NCI-H1105 (cell line): ENCODE measurements at places on chromosomes 2 and 18.

GRCh38 chr2:135875491-135876065 is 665 bp downstream of the MCM6 start:
- peak; percentile 34 for DNase-seq

DNA sequence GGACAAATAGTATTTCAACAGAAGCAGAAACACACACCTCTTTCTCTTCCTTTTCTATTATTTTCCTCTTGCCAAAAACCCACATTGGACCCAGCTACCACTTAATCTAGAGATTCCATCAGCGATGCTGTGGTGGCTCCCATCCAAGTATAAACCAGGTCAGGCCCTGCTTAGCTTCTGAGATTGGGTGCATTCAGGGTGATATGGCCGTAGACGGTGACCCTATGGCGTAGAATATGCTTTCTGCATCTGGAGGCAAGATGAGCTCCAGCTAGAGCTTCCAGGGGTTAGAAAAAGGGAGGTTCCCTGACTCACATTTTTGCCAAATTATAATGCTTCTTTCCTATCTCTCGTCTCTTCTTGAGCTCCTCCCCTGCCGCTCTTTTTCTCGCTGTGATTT is 66.5 kb downstream of the TNP1 start:
- no peak for DNase-seq

DNA sequence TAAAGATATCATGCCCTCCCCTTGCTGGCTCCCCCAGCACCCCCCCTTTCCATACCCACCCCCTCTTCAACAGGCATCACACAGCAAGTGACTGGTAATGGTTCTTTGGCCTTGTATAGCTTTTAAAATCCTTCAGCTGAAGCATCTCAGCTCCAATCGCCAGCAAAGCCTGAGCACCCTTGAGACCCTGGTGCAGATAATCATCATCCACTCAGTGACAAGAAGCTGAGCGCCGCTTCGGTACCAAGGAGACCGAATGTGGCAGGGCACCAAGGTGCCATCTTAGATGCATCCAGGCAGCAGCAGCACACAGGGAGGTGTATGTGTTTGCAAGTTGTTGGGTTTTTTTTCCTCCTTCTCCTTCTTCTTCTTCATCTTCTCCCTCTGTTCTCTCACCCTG is 232.7 kb downstream of the BCL11A start:
- DNase-seq = no peak

DNA sequence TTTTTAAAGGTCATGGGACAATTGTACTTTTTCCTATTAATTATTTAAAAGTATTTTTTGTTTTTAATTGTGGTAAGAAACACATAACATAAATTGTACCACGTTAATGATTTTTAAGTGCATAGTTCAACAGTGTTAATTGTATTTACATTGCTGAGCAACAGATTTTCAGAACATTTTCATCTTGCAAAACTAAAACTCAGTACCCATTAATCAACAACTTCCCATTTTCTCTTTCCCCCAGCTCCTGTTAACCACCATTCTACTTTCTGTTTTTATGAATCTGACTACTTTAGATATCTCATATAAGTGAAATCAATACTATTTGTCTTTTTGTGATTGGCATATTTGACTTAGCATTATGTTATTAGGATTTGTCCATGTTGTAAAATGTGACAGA is 483.9 kb upstream of the ZNF804A start:
- DNase-seq = no peak

DNA sequence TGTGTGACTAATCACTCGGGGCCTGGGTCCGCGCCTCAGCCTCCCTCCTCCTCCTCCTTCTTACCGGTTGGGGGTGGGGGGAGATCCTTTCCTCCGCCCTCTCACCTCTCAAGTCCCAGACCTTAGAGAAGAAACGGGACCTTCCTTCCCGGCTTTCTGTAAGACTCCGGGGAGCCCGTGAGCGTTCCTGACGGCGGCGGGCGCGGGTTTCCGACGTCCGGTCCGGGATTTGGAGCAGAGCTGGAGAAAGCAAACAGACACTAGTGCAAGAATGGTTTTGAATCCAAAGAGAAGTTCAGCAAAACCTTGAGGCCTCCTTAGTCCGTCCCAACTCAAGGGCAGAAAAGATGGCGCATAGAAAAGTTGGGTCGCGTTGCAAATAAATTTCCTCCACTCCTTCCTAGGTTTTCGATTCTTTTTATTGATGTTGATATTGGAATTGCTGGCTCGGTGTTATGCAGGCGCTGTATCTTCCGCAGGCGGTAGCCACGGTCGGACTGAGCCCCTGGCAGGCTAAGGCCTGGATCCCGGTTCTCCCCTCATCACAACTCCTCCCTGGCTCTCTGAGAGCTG is 2.0 kb downstream of the DLX1 start:
- DNase-seq = no peak

DNA sequence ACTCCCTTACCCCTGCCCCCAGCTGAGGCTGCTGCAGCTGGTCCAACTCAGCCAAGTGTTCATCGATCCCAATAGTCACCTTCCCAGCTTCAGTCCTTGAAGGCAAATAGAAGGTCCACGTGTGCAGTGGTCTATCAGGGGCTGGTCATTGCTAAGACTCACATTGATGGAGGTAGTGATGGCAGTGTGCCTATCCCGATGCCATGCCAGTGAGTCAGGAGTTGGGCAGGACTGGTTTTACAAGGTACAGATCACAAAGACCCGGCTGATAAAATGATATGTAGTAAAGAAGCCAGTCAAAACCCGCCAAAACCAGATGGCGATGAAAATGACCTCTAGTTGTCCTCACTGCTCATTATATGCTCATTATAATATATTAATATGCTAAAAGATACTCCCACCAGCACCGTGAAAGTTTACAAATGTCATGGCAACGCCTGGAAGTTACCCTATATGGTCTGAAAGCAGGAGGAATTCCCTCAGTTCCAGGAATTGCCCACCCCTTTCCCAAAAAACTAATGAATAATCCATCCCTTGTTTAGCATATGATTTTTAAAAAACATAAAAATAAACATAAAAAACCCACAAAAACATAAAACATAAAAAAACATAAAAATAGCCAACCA is 2.9 kb upstream of the C2orf80 start:
- DNase-seq = no peak

DNA sequence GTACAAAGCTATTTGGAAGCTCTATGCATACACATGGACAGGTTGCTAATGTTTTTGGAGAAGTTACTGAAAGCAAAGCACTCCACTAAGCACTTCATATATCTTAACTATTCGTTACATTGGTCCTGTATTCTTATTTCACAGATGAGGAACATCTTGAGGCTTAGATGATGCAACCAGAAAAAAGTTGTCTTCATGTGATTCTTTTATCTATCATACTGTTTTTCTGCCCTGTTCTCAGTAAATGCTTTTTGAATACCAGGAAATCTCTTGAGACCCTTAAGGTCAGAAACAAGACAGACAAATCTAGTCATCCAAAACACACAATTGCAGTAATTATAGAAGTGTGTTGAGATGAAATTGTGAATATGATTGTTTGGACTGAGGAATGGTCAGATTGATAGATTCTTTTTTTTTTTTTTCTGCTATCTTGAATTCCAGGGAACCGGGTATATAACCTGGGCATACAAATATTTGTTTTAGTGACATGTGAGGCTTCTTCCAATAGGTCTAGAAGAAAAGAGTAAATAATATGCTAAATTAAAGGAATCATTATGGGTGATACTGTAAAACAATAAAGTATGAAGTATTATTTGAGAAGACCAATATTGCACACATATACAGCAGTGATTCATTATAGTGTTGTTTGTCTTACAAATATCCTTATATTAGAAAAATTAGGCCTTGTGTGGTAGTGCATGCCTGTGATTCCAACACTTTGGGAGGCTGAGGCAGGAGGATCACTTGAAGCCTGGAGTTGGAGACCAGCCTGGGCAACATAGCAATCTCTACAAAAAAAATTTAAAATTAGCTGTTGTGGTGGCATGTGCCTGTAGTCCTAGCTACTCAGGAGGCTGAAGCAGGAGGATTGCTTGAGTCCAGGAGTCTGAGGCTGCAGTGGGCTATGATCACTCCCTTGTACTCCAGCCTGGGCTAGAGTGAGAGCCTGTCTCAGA is 33.7 kb downstream of the EHBP1 start:
- DNase-seq = no peak

DNA sequence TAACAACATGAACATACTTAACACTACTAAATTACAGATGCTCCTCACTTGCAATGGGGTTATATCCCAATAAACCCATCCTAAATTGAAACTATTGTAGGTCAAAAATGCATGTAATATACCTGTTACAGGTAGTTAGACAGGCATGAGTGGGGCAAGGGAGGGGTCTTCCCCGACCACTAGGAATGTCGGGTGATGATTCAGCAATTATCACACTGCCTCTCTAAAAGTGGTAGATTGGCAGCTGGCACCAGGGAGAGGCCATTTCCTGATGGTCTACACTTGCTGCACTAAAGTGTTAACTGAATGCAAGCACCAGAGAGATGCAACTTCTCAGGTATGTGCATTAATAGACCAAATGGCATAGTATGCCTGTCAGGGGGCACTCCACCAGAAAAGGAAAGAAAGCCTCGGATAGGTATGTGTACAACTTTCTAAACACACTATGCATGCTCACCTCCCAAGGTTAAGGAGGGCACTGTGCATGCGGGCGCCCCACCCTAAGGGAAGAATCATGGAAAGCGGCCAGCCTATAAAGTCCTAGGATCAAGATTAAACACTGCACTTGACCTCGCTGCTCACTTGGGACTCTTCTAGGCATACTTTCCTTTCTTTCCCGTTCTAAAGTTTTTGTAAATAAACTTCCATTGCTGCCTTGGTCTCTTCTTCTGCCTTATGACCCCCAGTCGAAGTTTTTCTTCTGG is 35.6 kb downstream of the PIGN start:
- no peak for DNase-seq

DNA sequence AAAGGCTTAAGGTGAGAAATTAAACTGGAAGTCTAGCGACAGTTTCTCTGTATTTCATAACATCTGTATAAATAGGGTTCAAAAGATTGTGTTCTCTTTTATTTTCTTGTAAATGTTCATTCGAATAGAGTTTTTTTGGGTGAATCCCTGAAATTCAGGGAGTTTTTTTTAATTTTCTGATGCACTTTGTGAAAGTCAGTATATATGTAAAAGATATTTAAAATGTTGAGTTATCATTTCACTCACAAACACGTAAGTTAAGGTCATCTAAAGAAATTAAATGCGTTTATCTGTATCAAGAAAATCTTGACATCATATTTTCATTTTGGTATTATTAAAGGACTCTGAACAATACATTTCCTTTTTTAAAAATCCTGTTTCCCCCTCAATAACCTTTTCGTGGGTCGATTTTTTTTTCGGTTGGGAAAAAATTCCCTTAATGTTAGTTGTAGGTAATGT is 3.4 kb downstream of the SP9 start:
- no peak for DNase-seq

- no peak for DNase-seq
Observed at GRCh38 chr2:150125188-150125587, 362.3 kb downstream of the RND3 start.

DNA sequence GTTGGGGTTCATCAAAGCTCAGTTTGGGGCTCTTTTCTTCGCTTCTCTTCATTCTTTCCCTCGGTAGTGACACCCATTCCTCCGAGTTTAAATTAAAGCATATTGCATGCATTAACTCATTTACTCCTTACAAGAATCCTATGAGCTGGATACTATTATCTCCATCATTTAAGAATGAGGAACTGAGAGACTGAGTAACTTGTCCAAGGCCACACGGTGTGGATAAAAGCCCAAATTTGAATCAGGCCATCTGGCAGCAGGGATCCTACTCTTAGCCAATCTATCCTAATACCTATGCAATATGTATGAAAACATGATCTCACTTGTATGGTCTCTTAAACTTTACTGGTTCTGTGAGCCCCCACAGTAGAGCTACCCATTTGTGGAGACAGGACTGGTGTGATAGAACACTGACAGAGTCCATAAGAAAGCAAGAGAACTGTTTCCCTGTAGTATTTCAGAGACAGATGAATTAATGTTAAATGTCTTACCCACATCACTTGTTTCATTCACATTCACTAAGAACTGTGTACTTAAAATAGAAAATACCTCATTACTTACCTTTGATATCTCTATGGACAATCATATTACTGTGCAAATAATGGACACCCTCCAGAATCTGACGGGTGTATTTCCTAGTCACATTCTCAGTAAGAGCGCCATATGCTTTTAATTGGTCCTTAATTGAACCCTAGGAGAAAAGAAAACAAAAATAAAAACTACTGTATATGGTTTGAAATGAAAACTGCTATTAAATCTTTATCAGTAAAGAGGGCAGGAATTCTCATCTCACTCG is 20.4 kb upstream of the ERCC3 start:
- no peak for DNase-seq

- no peak for DNase-seq
Observed at GRCh38 chr18:34283506-34283905, 58.8 kb upstream of the NOL4 start.

DNA sequence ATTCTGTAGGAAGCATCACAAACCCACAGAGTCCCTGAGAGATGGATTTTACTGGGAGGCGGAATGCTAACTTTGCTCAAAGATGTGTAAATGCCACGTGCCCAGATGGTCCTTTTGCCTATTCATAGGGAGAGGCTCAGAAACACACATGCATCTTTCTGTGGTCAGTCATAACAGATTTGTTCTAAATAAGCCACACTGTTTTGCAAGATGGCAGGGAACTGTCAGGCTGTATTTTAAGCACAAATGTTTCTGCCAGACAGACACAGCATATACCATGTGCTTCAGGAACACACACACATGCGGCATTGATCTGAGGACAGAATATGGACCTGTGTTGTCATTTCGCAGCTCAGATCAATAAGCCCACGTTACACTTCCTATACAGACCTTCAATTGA is 312.0 kb downstream of the GPD2 start:
- no peak for DNase-seq

DNA sequence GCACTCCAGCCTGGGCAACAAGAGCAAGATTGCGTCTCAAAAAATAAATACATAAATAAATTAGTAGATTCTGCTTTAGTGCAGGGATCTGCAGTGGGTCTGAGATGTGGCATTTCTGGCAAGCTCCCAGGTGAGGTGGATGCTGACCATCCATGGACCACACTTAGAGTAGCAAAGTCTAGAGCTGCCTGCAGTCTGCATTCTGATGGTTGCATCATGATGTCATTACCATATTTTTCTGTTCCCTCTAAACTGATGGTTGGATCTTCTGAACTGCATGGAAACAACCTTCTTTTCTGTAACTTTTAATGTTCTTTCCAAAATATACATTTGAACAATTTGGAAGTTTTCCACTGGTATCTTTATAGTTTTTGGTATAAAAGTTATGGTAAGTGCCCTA is 42.9 kb downstream of the MYL12B start:
- DNase-seq = no peak

GRCh38 chr2:65313954-65314256 is 86.3 kb downstream of the ACTR2 start:
- no peak for DNase-seq

- DNase-seq = no peak
Observed at GRCh38 chr18:79260023-79260422, 135.7 kb upstream of the NFATC1 start.

DNA sequence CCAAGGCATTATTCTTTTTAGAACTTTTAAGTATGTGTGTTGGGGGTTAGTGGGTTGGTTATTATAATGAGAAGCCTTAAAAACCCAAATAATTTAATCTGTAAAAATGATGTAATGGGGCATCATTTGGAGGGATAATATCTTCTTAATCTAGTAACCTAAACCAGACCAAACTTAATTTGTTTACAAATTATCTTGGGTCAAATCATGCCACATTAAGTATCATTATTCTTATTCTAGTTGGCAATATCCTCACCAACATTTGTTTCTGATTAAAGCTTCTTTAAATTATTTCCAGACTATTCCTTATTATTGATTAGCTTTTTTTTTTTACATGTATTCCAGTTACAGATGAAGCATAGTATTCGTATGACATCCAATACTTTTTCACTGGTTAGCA is 85.5 kb upstream of the VWC2L start:
- no peak for DNase-seq
